ENCODE measurements at places on chromosomes 6 and 20. TPM values are rescaled to one million over a fixed set of nuclear protein-coding genes. Genes with fewer than 3 reads are reported as not detected.

Gene IL20RA
- not detected for polyA plus RNA-seq

Gene C20orf144
- polyA plus RNA-seq, result not detected

DNA sequence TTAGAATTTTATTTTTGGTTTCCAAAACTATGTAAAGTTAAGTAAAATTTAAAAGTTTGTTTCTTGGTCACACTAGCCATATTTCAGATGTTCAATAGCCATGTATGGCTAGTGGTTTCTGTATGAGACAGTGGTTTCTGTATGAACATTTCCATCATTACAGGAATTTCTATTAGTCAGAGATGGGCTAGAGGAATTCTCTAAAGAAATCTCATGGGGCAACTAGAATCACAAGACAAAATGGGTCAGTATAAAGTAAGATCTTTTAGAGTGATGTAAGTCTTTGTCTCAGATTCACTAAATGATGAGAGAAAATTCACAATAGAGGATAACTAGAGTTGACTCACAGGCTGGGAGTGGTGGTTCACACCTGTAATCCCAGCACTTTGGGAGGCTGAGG lies 149.0 kb downstream of the FUT9 start:
- H3K27me3 ChIP-seq, result no peaks in the 10 kb centered on the region
- H3K27ac ChIP-seq, result no peak overlapping the region
- no peaks in the 10 kb centered on the region for H3K36me3 ChIP-seq

GRCh38 chr6:144581812-144582537 lies 296.8 kb downstream of the UTRN start:
- peak; percentile 9 for DNase-seq
- no peak overlapping the region for H3K27ac ChIP-seq
- H3K4me3 ChIP-seq, result no peak overlapping the region
- H3K36me3 ChIP-seq, result peaks cover 3% of the 10 kb centered on the region
- H3K27me3 ChIP-seq, result no peaks in the 10 kb centered on the region

DNA sequence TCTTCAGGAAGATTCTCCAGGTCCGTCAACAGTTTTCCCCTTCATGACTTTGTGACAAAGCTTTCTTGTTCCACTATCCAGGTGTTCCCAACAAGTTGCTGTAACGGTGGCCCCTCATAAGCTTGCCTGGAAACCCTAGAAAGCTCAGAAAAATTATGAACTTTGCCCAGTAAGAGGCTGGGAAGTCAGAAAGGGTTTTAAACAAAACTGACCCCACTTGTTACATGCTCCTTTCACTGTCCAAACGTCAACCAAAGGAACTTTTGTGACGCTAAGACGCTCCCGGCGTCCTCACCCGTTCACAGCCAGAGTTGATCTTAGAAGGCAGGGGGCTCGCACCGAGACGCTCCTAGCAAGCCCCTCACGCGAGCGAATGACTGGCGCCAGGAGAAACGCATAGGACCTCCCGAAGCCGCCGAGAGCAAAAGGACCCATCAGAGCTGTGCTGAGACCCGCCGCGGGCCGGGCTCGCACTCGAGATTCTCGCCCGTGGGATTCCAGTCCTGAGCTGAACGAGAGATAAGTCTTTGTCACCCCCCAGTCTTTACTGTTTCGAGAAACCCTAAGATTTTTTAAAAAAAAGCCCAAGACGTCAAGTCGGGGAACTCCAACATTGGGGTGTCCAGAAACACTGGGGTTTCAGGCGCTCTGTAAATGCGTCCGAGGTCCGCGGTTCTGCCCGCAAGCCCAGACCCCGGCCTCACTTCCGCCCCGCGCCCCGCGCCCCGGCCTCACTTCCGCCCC lies 544 bp upstream of the ACAT2 start:
- peaks cover 23% of the 10 kb centered on the region for H3K4me1 ChIP-seq
- DNase-seq, result no peak
- peak overlapping the region; percentile 94 for H3K27ac ChIP-seq
- H3K27me3 ChIP-seq, result no peaks in the 10 kb centered on the region
- H3K4me3 ChIP-seq, result peak overlapping the region; percentile 91
- no peaks in the 10 kb centered on the region for H3K36me3 ChIP-seq

- H3K27ac ChIP-seq, result peak overlapping the region; percentile 50
- no peaks in the 10 kb centered on the region for H3K27me3 ChIP-seq
- H3K4me1 ChIP-seq, result peaks cover 9% of the 10 kb centered on the region
Observed at GRCh38 chr6:79056226-79056625, 21.8 kb downstream of the PHIP start.

Measured in naive B cell (primary cell).